ENCODE measurements at places on chromosomes 7 and 10.

- no peak for DNase-seq
Observed at GRCh38 chr10:62733654-62734293, 70.7 kb upstream of the ADO start.

- no peak for DNase-seq
Observed at GRCh38 chr10:73262105-73262730, 9.8 kb upstream of the MRPS16 start.

- no peak for DNase-seq
Observed at GRCh38 chr7:157426463-157427301, 89.9 kb downstream of the DNAJB6 start.

- DNase-seq: no peak
Observed at GRCh38 chr7:41507686-41508268, 195.1 kb downstream of the INHBA start.

DNA sequence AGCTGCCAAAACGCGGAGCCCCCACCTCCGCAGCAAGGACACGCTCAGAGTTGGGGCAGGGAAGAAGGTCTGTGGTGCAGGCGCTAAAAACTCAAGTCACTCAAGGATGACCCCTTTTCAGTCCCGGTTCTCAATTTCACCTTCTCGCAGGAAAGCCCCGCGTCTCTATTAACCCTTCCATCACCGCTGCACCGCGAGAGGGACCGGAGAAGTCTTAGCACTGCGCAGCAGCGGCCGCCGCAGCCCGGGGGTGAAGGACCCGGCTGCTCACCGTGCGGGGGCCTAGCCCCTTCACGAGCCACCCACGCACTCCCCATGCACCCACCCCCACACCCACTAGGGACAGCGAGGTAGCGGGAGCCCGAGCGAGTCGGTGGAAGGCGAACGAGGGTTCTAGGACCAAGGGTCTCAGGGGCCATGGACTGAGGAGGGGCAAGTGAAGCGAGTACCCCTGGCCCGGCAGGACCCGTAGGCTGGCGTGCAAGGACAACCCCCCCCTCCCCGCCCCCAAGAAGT, 162.9 kb downstream of the SH3PXD2A start:
- DNase-seq: no peak

- no peak for DNase-seq
Observed at GRCh38 chr7:108291791-108292440, 161.8 kb upstream of the LAMB4 start.

GRCh38 chr10:47189802-47190201, 110.2 kb upstream of the GDF10 start:
- DNase-seq: no peak

DNA sequence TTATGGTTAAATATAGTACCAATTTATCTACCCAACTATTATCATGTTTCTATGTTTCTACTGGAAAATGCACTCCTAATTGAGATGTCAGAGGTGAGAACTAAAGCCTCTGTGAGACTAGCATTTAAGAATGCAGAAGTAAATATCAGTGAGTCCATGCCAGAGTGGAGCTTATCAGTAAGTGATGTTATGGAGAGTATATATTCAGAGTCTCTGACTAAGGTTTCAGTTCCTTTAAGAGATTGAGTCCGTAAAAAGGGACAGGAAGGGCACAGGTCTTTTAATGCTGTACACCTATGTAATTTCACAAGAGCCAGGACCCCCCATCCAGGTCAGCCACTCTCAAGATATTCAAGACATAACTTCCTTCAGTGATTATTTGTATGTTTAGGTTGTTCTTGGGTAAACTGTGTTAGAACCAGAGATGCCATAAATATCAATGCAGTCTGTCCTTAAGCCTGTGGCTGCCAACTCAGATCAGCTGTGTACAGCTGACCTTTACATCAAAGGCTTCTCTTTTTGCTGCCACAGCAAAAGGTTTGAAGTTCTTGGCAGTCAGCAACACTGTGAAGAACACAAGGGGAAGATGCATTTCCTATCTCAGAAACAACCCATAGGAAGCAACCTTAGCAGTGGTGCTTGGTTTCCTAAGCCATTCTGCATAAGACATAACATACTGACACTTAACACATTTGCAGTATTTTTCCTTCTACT, 244.8 kb downstream of the BICC1 start:
- no peak for DNase-seq

- no peak for DNase-seq
Observed at GRCh38 chr10:3045471-3046209, 21.7 kb upstream of the PFKP start.

GRCh38 chr10:73743327-73743904, 756 bp upstream of the SEC24C start:
- DNase-seq: no peak

DNA sequence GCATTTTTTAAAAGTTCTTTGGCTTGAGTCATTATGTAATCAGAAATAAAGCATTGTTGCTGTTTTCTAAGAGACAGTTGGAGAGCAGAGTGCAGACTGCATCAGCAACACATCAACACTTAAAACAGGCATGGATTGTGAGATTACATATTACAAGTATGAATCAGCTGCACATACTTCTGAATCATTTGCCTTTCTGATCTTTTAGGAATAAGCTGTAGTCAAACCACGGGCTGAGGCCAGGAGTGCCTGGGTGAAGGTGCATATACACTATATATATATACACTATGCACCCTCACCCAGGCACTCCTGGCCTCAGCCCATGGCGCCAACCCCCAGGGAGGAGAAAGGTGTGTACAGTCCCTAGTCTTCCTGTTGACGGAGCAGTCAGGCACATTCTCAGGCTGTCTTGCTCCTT, 52.4 kb upstream of the DLX6 start:
- DNase-seq: no peak

DNA sequence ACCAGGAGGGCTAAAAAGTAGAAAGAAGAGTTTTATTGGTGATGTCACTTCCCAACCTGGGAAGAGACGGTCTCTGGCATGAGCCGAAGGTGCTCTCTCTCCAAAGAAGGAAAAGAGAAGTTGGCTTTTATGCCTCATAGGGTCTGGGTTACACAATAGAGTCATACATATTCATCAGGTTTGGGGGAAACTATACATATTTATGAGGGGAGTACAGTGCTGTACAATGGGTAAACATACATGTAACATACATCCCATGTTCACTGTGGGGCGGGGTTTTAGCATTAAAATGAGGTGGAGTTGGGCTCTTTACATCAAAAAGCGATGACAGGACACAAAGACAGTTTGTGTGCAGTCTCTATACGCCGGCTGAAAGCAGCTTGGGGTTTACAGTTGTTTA, 701.7 kb downstream of the TYW1 start:
- no peak for DNase-seq

DNA sequence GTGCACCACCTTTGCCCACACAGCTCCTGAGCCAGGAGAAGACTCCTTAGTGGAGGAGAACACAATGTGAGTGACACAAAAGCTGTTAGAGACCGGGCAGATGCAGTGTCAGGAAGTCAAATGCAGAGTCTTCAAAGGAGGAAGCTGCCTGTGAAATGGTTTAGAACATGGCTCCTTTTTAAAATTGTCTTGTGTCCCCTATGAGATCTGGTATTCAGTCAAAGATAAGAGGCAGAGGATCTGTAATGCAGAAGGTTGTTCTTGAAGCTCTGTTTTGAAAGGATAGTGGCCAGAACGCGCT, 133.0 kb downstream of the VIPR2 start:
- no peak for DNase-seq

DNA sequence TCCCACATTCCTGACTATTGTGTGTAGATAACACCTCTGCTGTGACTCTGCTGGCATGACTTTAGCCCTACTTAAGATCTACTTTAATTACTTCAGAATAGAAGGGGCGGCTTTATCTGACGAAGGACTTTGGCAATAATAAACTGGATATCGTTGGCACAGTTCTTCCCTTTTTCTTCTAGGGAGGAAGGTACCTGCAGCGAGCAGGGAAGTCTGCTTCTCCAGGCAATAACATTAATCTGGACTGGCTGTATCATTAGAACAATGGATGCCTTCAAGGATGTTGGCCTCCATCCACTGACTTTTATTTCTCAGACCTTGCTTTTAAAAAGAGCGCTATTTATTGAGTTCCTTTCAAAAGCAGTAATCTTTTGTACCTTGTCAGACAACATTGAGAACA, 172.6 kb upstream of the THSD7A start:
- no peak for DNase-seq

Measured in stimulated activated CD8-positive, alpha-beta memory T cell treated with anti-CD3 and anti-CD28 coated beads, Interleukin-7, amount 100 ng/mL, for 24 hours (primary cell).